Type B pancreatic cell (in vitro differentiated cells): ENCODE measurements at places on chromosomes 6 and 20.
A peak's percentile ranks its signal among the peaks of the same experiment; 100 is the strongest.

GRCh38 chr6:159043251-159043650 lies 1.5 kb downstream of the TAGAP start:
- no peak for DNase-seq

GRCh38 chr6:27870291-27870870 lies 41.8 kb downstream of the OR2B2 start:
- DNase-seq: no peak

DNA sequence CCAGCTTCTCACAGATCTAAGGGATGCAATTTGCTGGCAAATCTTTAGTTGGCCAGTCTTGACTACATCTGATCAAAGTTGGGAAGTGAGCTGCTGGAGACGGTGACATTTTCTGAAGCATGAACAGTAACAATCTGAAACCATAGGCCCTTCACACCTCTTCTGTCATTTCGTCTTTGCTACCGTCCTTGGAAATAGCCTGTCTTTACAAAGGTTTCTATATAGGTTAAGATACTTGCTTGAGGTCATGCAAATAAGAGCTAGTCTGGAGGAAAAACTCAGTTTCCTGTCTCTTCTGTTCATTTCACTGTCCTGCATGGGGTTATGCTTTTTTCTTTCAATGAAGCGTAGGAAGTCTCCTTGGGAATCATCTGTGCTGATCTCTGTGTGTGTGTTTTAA lies 55.6 kb downstream of the CARMIL1 start:
- no peak for DNase-seq

GRCh38 chr6:129635396-129636130 lies 74.4 kb downstream of the ARHGAP18 start:
- no peak for DNase-seq

- no peak for DNase-seq
These were observed 240.5 kb downstream of the ERMARD start for GRCh38 chr6:169991913-169992312.

DNA sequence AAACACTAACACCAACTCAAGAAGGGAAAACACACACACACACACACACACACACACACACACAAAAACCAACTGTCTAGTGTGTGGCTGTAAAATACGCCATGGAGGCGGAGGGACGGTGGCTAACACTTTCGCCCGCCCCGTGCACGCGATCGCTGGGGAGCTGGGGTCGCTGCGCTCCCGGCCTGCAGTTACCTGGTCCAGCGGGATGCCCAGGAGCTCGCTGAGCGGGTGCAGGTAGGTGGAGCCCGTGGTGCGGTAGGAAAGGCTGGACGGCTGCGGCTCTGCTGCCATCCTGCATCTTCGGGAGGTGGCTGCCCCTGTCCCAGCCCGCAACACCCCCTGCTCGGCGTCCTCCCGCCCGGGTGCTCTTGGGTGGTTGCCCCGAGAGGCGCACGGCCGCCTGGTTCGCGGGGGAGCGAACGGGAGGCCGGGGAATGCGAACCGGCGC lies 303 bp downstream of the MBOAT1 start:
- DNase-seq: peak; percentile 72

- no peak for DNase-seq
These were observed 17.6 kb upstream of the SRSF3 start for GRCh38 chr6:36576578-36576977.

GRCh38 chr6:63410435-63411426 lies 90.9 kb upstream of the LGSN start:
- no peak for DNase-seq

- DNase-seq: no peak
These were observed 60.5 kb upstream of the SALL4 start for GRCh38 chr20:51862796-51863195.

GRCh38 chr6:33683051-33683571 lies 28.4 kb downstream of the UQCC2 start:
- DNase-seq: no peak

DNA sequence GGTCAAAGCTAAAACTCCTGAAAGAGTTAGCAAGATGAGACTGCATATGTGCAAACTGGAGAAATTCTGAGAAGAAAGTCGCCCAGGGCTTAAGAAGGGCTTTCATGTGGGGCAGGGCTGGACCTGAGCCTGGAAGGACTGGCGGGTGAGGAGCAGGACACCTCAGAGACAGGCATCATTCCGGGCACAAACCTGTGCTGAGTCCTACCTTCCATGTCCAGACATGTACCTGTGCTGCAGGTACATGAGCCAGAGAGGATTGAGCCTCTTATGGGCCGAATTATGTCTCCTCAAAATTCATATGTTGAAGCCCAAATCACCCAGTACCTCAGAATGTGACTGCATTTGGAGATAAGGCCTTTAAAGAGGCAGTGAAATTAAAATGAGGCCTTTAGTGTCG lies 171.0 kb downstream of the QRSL1 start:
- no peak for DNase-seq

DNA sequence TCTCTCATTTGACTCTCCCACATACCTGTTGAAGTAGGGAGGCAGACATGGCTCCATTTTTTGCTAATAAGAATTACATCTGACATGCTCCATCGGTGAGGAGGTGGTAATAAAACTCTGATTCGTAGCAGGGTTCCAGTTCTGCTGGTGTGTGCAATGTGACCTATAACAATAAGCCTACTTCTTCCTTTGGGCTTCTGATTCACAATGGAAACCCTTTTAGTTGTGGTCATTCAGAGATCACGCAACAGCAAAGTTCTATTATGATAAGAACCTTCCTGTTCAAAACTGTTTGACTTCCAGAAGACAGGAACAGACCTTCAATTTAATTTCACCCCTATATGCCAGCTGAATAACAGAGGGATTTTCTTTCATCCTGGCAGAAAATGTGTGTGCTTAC lies 31.4 kb upstream of the GSTA4 start:
- DNase-seq: no peak

DNA sequence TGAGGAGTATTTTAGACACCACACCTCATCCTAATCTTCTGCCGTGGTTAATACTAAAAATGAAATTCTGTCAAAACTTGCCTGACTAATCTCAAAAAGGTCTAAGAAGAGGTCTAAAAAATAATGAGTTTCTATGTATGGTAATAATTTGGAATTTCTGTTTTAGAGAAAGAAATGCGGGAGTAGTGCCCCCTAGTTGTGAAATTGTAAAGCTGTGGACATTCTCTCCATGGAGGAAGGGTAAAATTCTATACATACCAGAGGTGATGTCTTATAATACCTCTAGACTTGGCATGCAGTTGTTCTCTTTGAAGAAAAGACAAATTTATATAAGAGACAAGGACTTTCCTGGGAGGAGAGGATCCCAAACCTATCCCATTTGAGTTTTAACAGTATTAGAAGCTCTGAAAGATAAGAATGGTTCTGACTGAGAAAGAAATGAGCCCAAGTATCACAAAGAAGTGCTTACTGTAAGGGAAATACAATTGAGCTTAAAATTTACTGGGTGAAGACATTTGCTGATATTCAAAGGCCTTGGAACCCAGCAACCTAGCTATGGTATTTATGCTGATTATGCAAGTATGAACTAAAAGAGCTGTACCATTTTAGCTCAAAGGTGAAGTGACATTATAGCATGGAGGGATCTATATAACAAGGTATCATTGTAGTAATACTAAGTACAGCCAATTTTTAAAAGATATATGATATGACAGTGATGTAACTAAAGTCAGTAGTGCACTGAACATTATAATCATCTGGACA lies 5.1 kb upstream of the EPHA7 start:
- no peak for DNase-seq

- peak; percentile 52 for DNase-seq
These were observed 64.3 kb upstream of the CD93 start for GRCh38 chr20:23150304-23151007.

DNA sequence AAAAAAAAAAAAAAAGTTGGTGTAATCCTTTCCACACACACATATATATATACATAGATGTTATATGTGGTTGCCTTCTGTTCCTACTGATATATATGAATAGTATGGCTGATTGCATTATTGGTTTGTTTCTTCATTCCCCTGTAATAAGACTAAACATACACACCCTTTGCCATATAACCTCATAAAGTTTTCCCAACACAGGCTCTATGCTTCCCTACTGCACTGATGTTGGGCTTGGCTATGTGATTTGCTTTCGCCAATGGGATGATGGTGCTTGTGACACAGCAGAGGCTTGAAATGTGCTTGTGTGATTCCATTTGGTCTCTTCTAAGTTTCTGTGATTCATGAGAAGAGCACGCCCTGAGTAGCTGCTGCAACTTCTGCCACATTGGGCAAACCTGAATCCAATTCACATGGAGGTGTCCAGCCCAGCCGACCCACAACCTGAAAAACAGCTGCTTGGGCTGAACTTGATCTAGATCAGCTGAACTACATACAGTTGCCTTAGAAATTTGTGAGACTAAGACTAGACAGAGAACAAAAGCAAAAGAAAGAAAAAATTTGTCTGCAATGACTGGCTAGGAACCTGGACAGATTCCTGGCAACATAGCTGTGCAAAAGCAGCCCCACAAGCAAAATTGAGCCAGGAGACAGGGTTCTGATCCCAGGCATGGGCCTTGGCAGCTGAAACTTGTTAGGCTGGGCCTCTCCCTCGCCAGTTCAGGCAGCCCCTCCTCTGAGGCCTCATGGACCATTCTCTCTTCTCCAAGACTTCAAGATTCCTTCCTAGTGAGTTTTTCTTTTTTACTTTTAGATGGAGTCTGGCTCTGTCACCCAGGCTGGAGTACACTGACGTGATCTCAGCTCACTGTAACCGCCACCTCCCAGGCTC lies 13.4 kb upstream of the TBC1D20 start:
- no peak for DNase-seq

- DNase-seq: no peak
These were observed 365.1 kb downstream of the ZFAND3 start for GRCh38 chr6:38184585-38185080.

GRCh38 chr6:23003671-23004467 lies 434.5 kb downstream of the HDGFL1 start:
- DNase-seq: no peak

- DNase-seq: no peak
These were observed 96.9 kb downstream of the MTHFD1L start for GRCh38 chr6:150962436-150962835.

- DNase-seq: no peak
These were observed 814.8 kb downstream of the MAFB start for GRCh38 chr20:39874049-39874893.

DNA sequence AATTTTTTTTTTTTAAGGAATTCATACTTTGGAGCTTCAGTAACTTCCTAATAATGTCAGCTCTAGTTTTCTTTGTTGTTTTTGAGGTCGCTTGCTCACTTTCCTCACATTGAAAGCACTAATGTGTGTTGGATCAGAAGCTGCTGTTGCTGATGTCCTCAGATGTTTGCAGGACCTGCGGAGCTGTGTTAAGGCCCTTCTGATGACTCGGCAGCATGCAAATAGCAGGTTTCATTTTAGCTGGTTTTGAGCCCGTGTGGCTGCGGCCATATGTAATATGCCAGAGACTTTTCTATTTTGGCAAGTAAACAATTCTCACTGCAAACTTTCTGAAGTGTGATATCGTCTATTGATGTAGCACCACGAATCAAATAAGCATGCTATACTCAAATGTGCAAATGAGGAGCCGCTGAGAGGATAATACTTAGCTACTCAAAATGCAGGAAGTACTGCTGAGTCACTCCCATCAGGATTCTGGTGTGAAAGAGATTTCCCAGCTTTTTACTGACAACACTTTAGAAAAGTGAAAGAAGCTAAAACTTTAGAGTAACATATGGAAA lies 187.8 kb downstream of the SASH1 start:
- DNase-seq: no peak

DNA sequence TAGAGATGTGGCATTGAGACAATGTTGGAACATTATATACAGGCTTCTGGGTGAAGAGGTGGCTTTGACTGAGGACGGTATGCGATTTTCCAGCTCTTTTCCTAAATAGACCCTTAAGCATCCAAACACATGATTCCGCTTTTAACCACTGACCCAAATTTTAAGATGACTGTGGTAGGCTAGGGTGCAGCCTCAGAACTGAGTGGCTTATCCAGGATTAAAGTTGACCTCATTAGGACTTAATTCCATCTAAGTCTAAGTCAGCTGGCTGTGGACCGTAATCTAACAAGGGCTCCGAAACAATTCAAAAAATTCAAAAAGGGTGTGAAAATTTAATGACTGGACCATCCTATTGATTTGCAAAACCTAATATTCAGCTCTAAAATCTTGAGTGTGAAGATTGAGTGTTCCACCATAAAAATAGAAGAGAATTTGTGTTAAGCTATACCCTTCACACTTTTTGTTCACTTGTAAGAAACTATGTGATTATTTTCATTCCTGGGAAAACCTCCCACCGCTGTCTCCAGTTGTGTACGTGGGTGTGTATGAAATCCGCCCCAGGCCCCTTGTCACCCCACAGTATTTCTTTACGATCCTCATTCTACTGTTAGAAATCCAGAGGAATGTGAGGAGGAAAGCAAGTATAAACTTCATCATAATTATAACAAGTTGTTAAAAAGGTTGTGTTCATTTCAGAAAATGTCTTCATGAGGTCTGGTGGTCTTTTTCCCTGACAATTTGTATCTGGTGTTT lies 2.7 kb downstream of the PCMTD2 start:
- DNase-seq: no peak

GRCh38 chr6:1625794-1626435 lies 16.2 kb downstream of the FOXC1 start:
- DNase-seq: no peak

- DNase-seq: no peak
These were observed 658.4 kb downstream of the TBC1D32 start for GRCh38 chr6:120675886-120676285.

DNA sequence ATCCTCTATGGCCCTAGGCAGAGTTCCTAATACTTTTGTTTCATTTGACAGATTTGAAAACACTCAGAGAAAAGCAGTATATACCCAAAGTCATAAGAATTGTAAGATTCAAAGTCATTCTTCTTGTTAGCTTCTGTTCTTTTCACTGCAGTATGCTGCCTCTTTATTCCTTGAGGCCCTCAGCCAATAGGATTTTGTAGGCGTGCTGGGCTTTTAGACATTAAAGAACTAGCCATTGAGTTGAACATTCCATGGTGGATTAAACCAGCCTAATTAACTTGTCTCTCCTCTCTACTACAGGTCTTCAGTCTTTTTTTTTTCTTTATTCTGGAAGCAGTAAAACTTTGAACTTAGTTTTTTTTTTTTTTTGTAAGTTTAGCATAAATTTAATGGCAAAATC lies 186.3 kb downstream of the PLCB4 start:
- no peak for DNase-seq

DNA sequence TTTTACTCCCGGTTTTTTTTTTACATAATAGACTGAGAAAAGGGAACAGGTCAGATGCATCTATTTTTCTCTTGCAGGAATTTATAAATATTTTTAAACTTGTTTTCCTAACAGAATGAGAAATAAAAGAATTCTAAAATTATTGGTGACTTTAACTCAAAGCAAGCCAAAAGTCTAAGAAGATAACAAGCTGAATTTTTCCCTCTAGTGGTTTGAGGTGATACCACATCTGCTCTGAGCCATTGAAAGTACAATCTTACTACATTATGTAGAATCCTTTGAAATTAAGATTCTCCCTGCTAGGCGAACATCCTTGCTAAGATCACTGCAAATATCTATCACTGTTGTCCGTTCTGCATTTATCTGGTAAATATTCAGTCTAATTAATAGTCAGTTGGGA lies 10.7 kb upstream of the STMND1 start:
- no peak for DNase-seq
